ENCODE measurements at places on chromosomes 4 and X. TPM values are rescaled to one million over a fixed set of nuclear protein-coding genes. Genes with fewer than 3 reads are reported as not detected.

- peaks cover 59% of the 10 kb centered on the region for H3K36me3 ChIP-seq
- peak overlapping the region; percentile 80 for H3K4me3 ChIP-seq
- DNase-seq, result no peak
- no peaks in the 10 kb centered on the region for H3K27me3 ChIP-seq
- H3K27ac ChIP-seq, result peak overlapping the region; percentile 63
- peaks cover 59% of the 10 kb centered on the region for H3K4me1 ChIP-seq
Measured at GRCh38 chr4:67702166-67702565, 1.2 kb upstream of the UBA6 start.

DNA sequence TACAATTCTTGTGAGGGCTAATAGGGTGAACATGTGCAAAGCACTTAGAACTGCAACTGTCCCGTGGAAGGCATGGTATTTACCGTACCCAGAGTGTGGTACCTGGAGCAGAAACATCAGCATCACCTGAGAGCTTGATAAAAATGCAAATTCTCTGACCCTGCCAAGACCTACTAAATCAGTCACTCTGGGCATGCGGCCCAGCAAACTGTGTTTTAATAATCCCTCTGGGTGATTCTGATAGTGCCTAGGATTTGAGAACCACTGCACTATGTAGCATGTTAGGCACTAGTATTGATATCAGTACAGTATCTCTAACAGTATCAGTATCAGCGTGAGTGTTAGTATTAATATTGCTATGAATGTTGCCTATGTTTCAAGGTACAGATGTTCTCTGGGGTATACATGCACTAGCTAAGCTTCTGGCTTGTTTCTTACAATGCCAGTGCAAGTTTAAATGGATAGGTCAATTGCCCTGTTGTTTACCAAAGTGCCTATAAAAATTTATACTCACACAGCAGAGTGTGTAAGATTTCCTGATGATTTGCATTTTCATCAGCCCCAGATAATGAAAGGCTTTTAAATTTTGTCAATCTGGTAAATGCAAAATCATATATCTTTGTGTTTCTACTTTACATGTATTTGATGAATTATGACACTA lies 354.0 kb downstream of the HS3ST1 start:
- no peaks in the 10 kb centered on the region for H3K27me3 ChIP-seq
- H3K4me1 ChIP-seq, result no peaks in the 10 kb centered on the region
- no peak for DNase-seq
- H3K4me3 ChIP-seq, result no peak overlapping the region

Gene PCDH19
- not detected for total RNA-seq

GRCh38 chrX:53263597-53264094 lies 17.7 kb downstream of the IQSEC2 start:
- peaks cover 13% of the 10 kb centered on the region for H3K27me3 ChIP-seq
- peak overlapping the region; percentile 3 for H3K4me3 ChIP-seq
- peak overlapping the region; percentile 62 for H3K27ac ChIP-seq
- H3K4me1 ChIP-seq, result peaks cover 44% of the 10 kb centered on the region

GRCh38 chr4:73922766-73923630 lies 53.8 kb downstream of the CXCL1 start:
- no peaks in the 10 kb centered on the region for H3K36me3 ChIP-seq
- no peak for DNase-seq
- H3K4me3 ChIP-seq, result no peak overlapping the region
- H3K4me1 ChIP-seq, result no peaks in the 10 kb centered on the region
- H3K27ac ChIP-seq, result no peak overlapping the region

DNA sequence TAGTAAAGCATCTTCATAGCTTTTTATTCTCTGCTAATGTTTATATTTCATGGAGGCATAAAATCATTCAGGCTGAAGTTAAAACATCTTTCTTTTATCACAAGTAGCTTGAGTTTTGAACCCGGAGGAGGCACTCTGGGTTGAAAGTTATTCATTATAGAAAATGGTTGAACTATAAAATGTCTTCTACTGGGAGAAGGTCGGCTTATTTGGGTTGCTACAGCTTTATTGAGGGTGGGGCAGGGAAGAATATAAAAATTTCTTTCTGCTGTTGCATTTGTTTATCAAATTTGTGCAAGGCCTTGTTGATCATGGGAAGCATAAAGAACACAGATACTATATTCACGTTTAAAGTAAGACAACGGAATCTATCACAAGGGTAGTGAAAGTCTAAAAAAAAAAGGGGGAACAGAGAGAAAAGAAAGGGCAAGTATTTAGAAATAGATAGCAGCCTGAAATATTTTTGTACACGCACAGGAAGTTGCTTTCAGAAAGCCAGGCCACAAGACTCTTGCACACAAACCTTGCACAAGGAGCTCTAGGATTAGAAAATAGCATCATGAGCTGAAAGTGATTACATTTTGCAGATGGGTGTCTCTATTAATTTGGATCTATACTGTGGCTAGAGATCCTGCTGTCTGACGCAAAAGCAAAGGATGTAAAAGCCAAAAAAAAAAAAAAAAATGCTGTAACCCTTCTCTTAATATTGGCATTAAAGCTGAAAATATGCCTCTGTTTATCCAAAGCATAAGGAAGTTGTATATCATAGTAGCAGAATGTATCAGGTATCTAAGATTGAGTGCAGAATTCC lies 37.2 kb upstream of the FAM9C start:
- H3K27ac ChIP-seq, result peak overlapping the region; percentile 96
- no peaks in the 10 kb centered on the region for H3K27me3 ChIP-seq
- H3K4me1 ChIP-seq, result peaks cover 80% of the 10 kb centered on the region
- peak overlapping the region; percentile 48 for H3K4me3 ChIP-seq
- DNase-seq, result no peak
- peaks cover 2% of the 10 kb centered on the region for H3K36me3 ChIP-seq

GRCh38 chr4:100034023-100034664 lies 84.1 kb upstream of the H2AZ1 start:
- H3K4me1 ChIP-seq, result no peaks in the 10 kb centered on the region
- H3K36me3 ChIP-seq, result no peaks in the 10 kb centered on the region

DNA sequence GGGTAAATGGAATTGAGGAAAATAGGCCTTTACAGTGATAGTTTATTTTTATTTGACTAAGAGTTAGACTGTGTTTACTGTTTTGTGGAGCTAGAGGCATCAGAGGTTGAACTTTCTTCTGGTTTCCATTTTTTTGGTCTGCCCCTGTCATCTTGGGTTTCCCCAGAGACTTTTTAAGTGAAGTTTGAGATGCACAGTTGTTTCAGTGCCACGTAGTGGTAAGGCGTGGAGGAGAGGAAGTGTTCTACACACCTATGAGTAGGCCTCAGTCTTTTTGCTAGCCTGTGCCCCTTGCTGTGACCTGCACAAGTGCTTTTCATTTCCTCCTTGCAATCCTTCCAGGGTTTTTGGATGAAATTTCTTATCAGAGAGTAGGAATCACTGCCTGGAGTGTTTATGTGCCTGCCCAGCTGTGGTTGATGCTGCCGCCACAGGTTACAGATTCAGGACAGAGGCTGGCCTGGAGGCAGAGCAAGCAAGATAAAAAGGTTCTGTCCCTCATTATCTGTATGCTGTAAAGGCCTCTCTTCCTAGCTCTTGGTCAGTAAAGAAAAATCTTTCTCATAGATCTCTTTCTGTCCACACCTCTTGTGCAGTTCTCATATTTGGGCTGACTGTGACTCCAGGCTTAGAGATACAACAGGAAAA lies 12.5 kb upstream of the HSFX4 start:
- DNase-seq, result peak; percentile 48
- no peaks in the 10 kb centered on the region for H3K27me3 ChIP-seq
- H3K4me1 ChIP-seq, result peaks cover 11% of the 10 kb centered on the region
- H3K27ac ChIP-seq, result peak overlapping the region; percentile 63

DNA sequence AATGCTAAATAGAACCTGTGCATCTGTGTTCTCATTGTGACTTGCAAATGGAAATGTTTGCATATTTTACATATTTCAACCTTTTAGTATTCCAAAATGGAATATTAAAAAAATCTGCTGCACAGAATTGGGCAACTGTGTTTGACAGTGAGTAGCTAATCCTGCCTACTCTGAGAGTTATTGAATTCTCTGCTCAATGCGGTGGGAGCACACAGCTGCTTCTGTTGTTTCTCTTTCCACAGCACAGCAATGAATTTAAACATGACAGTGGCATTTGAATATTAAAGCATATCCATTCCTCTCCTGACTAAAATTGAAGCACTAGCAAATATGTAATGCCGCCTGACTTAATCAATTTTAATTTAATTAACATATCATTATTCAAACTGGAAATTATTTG lies 366.6 kb downstream of the GASK1B start:
- H3K27ac ChIP-seq, result no peak overlapping the region
- H3K27me3 ChIP-seq, result no peaks in the 10 kb centered on the region
- DNase-seq, result no peak
- H3K4me1 ChIP-seq, result no peaks in the 10 kb centered on the region
- no peaks in the 10 kb centered on the region for H3K36me3 ChIP-seq

DNA sequence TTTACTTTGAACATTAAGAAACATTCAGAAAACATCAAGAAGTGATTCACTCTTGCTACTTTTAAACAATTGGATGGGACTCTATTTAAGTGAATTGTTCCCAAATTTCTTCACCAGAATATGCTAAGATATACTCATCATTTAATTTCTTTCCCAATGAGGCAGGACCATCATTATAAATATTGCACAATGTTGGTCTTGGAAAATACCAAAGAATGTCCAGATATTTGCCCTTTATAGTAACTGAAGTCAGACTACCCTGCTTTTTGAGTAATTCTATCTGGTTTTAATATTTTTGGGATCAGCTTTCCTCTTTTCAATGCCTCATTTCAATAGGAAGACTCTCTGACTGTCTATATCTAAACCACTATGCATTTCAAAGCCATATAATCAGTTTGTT lies 129.4 kb upstream of the TENM3 start:
- H3K4me1 ChIP-seq, result no peaks in the 10 kb centered on the region
- DNase-seq, result no peak
- H3K27me3 ChIP-seq, result no peaks in the 10 kb centered on the region
- H3K36me3 ChIP-seq, result no peaks in the 10 kb centered on the region

DNA sequence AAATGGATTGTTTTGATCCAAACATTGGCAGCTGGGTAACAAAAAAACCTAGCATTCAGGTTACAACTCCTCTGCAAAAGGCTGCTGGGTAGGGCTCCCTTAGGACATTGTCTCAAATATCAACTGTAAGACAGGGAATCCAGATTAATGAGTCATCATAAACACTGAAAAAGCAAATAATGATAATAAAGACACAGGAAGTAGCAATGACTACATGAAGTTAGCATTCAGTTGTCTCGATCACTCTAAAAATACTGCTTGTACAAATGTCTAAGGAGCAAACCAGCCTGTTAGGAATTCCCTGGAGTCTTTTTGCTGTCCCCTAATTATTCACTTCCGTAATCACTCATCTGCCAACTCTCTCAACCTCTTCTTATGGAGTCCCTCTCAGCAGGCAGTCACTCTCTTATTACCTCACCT lies 259.2 kb downstream of the GPC3 start:
- peaks cover 4% of the 10 kb centered on the region for H3K27me3 ChIP-seq
- H3K4me3 ChIP-seq, result no peak overlapping the region
- DNase-seq, result no peak
- H3K36me3 ChIP-seq, result no peaks in the 10 kb centered on the region

GRCh38 chr4:83369831-83370639 lies 35.4 kb upstream of the HPSE start:
- peaks cover 3% of the 10 kb centered on the region for H3K27me3 ChIP-seq
- H3K4me3 ChIP-seq, result no peak overlapping the region
- peaks cover 8% of the 10 kb centered on the region for H3K4me1 ChIP-seq
- no peaks in the 10 kb centered on the region for H3K36me3 ChIP-seq

DNA sequence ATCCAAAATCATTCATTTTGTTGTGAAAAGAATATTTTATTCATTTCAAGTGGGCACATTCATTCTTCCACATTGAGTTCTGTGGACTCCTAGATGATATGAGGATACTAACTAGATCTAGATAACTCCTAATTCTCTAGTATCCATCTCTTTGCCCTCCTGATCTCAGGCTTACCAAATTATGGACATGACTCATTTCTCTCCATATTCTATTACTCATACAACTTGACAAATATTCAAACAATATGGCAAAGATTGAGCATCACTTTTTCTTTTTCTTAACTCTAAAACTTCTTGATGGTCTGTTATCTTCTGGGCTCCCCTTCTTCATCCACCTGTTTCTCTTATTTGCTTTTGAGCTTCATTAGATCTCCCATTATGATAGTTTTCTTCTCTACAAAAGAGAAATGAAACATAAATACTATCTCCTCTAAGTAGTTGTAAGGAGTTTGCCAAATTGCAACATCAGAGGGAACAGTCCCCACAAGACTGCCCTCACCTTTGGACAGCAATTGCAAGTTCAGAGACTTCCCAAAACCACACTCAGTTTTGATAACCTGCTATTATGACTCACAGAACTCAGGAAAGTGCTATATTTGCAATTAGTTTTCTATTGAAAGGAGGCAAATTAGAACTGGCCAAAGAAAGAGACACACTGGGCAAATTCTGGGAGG lies 422.9 kb downstream of the SPRY1 start:
- no peaks in the 10 kb centered on the region for H3K36me3 ChIP-seq
- no peaks in the 10 kb centered on the region for H3K4me1 ChIP-seq
- DNase-seq, result no peak
- H3K4me3 ChIP-seq, result no peak overlapping the region
- H3K27ac ChIP-seq, result no peak overlapping the region

DNA sequence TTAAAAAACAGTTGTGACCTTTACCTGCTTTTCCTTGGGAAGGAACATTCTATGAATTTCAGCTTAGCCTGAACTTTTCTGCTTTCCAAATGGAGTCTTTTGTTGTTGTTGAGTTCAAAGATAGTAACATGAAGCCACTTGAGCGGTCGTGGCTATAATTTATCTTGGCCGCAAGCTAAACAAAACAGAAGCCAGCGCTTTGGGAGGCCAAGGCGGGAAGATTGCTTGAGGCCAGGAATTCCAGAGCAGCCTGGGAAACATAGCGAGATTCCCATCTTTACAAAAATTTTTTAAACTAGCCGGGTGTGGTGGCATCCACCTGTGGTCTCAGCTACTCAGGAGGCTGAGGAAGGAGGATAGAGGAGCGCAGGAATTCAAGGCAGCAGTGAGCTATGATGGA lies 29.9 kb downstream of the TKTL1 start:
- H3K4me1 ChIP-seq, result peaks cover 36% of the 10 kb centered on the region
- H3K27ac ChIP-seq, result no peak overlapping the region
- DNase-seq, result no peak
- no peaks in the 10 kb centered on the region for H3K36me3 ChIP-seq
- H3K4me3 ChIP-seq, result no peak overlapping the region
- no peaks in the 10 kb centered on the region for H3K27me3 ChIP-seq

Gene ZNF718
- total RNA-seq, result 19.0 TPM

All from activated CD8-positive, alpha-beta memory T cell treated with anti-CD3 and anti-CD28 coated beads, Interleukin-2, amount 10 ng/mL, durations not matched to agents 7 days and 5 days (primary cell).